ENCODE measurements at places on chromosomes 12 and 14.
A peak's percentile ranks its signal among the peaks of the same experiment; 100 is the strongest.

- DNase-seq, result no peak
Measured at GRCh38 chr12:8455727-8456360, at the start of gene CLEC6A. CLEC6A (plus strand) TSS chr12:8455962; CDS start chr12:8456112, 150 bp downstream.

DNA sequence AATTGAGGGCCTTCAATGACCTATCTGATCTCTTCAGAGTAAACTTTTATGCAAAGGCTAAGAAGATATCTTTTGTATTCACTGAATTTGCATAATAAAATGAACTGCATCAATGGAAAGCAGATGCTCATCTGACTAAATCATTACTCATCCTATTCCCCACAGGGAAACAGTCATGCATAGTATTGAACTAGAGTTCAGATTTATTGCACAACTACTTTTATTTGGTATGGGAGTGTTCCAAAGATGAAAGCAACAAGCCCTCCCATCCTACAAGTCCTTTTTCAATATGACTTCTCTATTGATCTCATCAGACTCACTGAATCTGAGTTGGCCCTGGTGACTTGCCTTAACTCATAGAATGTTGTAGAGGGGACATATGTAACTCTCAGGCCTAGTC is 159.8 kb downstream of the KITLG start:
- DNase-seq, result no peak

- no peak for DNase-seq
Measured at GRCh38 chr12:118164798-118165486, 29.0 kb downstream of the PEBP1 start.

DNA sequence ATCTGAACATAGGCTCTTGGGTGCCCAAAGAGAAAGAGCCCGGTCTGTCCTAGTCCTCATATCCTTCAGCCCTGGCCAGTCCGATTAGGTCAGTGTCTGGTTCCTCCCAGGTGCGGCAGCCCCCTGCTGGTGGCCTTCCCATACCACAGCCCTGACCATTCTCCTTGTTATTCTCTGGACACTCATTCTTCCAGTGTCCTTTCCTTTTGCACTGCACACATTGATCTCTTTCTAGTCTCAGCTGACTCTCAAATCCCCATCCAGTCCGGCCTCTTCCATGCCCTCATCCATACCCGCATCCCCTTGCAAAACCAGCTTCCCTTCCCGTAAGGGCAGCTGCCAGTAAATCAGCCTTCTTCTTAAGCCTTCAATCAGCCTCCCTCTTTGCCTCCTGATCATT is 1316.3 kb downstream of the TMEM121 start:
- DNase-seq, result no peak

- no peak for DNase-seq
Measured at GRCh38 chr12:74043343-74043742, 494.3 kb upstream of the ATXN7L3B start.

GRCh38 chr12:99055299-99055698 is 410.2 kb downstream of the APAF1 start:
- DNase-seq, result no peak

GRCh38 chr12:31525496-31526157 is 65.3 kb downstream of the DENND5B start:
- no peak for DNase-seq

GRCh38 chr14:48967419-48967818 is 618.8 kb downstream of the RPS29 start:
- DNase-seq, result no peak

DNA sequence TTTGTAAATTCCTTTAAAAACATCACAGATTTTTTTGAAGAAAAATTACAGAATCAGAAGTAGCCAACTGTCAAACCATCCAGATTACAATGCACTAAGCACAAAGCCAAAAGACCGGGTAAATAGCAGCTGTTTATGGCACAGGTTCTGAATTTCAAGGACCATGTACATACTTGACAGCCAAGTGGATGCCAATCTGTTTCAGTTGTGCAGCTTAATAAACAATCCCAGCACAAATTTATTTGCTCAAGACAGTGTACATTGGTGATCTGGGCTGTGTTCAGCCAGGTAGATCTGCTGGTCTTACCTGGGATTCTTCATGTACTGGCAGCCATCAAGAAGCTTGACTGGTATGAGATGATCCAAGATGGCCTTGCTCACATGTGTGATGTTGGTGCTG is 229.8 kb upstream of the FLRT2 start:
- DNase-seq, result no peak

GRCh38 chr12:132833341-132833740 is 4.7 kb upstream of the GOLGA3 start:
- DNase-seq, result no peak

GRCh38 chr12:81450920-81451739 is 308.0 kb downstream of the PPFIA2 start:
- DNase-seq, result no peak

DNA sequence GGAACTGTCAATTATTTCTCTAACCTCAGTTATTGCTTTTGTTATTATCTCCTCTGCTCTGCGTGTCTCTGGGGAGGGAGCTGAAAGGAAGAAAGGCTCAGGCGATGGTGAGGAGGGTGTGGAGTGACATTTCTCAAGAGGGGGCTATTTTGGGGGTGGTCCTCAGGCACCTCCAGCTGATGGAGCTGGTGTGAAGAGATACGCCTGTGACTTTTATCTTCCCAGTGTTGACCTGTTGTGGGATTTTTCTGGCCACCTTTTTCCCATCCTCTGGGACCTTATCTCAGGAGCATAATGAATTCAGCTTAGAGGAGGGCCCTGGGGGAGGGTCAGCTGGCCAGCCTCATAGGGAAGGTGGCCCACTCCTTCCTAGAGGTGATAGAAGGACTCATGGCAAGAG is 26.4 kb downstream of the KCNA5 start:
- no peak for DNase-seq

- no peak for DNase-seq
Measured at GRCh38 chr14:77848031-77848430, 48.1 kb downstream of the ADCK1 start.

DNA sequence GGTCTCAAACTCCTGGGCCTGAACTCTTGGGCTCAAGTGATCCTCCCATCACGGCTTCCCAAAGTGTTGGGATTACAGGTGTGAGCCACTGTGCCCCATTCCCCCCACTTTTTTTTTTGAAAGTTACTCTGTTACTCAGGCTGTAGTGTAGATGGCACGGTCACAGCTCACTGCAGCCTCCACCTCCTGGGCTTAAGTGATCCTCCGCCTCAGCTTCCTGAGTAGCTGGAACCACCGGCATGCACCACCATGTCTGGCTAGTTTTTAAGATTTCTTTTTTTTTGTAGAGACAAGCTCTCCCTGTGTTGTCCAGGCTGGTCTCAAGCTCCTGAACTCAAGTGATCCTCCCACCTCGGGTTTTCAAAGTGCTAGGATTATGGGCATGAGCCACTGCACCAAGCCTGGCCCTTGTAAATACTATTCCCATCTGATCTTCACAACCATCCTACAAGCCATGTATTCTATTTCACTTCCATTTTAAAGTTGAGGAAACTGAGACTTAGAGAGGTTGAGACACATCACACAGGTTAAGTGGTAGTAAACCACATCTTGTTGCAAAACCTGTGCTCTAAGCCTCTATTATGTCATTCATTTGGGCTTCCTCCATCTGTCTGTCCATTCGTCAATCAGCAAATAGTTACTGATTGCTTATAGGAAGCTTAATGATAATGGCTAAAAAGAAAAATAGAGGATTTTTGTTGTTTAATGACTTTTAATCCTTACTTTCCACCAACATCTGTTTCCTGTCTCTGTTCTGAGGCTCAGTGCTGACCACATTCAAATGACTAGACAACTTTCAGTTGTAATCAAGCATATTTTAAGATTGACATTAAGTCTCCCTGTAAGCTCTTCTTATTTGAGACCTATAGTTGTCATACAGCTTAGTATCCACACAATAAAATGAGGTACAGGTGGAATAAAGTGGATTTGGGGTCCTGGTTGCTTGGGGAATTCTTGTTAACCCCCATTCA is 9.2 kb downstream of the ASCL4 start:
- DNase-seq, result no peak

GRCh38 chr14:85978582-85979250 is 448.8 kb downstream of the FLRT2 start:
- DNase-seq, result no peak

GRCh38 chr12:57723630-57723962 is 14.9 kb downstream of the AGAP2 start:
- DNase-seq, result no peak

- no peak for DNase-seq
Measured at GRCh38 chr14:72925815-72926291, 411 bp upstream of the DCAF4 start.

- DNase-seq, result no peak
Measured at GRCh38 chr14:53330441-53330840, 177.3 kb upstream of the DDHD1 start.

DNA sequence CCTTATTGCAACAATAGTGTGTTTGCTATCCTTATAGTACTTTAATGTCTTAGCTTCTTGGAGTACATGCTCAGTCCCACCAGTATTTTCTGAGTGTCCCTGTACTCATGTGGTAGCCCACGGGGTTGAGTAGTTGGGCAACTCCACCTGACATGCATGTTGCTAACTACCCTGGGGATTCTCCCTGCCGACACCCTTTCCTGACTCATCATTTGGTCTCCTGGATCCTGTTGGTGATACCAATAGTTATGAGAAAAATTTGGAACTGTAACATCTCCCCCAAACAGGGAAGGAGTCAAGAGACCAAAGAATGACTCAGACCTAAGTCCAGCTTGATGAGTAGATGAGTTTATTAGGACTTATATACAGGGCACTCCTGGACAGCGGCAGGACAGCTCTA is 101.6 kb downstream of the BRMS1L start:
- no peak for DNase-seq

DNA sequence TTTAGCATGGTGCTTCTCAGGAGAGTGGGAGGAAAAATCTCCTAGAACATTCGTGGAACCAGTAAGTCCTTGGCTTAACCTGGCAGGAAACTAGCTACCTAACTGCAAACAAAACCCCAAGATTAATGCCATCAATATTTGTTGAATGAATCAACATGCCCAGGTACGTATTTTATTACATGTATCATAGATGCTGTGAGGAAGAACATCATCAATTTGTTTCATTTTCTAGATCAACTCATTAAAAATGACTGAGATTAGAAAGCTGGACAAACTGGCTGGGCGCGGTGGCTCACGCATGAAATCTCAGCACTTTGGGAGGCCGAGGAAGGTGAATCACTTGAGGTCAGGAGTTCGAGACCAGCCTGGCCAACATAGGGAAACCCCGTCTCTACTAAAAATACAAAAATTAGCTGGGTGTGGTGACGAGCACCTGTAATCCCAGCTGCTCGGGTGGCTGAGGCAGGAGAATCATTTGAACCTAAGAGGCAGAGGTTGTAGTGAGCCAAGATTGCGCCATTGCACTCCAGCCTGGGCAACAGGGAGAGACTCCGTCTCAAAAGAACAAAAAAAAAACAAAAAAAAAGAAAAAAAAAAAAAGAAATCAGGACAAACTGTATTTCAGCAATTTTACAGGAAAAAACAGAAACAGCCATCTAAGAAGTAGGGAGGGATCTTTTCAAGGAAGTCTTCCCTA is 88.7 kb downstream of the NTN4 start:
- DNase-seq, result no peak

GRCh38 chr12:128844031-128844635 is 9.1 kb upstream of the GLT1D1 start:
- DNase-seq, result no peak

GRCh38 chr12:57069523-57069922 is 9.1 kb downstream of the NEMP1 start:
- peak; percentile 79 for DNase-seq

DNA sequence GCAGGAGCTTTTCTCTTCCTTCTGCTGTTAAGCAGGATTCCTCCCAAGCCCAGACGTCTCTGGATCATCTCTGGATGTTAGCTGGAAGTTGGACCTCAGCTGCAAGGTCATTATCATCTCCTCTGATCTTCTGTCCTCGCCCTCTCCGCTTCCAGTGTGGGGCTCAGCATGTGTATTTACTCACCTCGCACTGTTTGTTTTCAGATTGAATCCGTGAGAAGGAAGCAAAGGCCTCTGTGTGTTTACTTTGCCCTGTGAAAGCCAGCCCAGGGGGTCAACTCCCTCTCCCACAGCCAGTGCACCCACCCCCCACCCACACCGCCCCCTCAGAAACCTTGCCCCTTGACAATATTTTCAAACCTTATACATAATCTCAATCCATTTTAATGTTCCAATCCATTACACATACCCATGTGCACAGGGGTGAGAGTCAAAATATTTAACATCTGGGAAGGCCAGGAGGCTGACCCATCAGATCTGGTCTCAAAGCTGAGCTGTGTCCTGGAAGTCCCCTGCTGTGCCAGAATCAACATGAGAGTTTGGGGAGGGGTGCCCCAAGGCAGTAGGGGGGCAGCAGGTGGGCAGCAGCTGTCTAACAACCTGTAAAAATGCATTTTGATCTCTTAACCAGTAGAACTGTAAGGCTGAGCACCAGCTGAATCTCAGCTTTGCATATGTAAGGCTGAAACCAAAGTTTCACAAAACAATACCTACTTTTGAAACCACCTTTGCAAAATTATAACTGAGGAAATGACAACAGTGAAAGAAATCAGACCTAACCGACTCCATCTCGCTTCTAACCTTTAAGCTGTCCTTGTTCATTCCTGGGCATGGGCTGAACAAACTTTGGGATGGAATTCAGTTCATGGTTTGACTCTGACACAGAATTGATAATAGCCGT is 157.9 kb downstream of the ZNF664 start:
- DNase-seq, result no peak

DNA sequence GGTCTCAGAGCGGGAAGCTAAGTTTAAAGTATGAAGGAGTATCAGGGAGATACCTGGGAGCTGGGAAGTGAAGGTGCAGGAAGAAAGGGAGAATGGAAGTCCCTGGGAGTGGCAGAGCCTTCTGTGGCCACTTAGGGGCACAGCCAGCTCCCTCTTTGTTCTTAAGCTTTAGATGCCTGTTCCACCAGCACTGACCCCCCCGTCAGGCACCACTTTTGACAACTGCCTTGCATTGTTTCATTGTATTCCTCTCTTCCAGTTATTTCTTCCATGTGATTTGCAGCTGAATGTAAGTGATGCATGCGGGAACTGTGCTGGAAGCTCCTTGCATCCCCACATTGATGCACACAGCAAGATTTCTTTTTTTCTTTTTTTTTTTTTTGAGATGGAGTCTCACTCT is 2.6 kb downstream of the GALNT16 start:
- DNase-seq, result no peak

- no peak for DNase-seq
Measured at GRCh38 chr12:88623777-88624548, 43.7 kb upstream of the KITLG start.

GRCh38 chr12:6960593-6961277 is 9.6 kb downstream of the PTPN6 start:
- DNase-seq, result no peak

- no peak for DNase-seq
Measured at GRCh38 chr14:102717276-102717675, 60.0 kb upstream of the TRAF3 start.

- no peak for DNase-seq
Measured at GRCh38 chr14:93044121-93044520, 71.6 kb downstream of the ITPK1 start.

GRCh38 chr12:79512068-79512467 is 178.7 kb downstream of the PAWR start:
- DNase-seq, result no peak

- no peak for DNase-seq
Measured at GRCh38 chr12:45671254-45671653, 58.3 kb upstream of the ARID2 start.

Measured in coronary artery (tissue), 2 donors.